ENCODE measurements at places on chromosomes 1 and 21.

- DNase-seq = no peak
These were observed 121.0 kb upstream of the UBE2U start for GRCh38 chr1:64082459-64082858.

- no peak for DNase-seq
These were observed 180.5 kb downstream of the DYRK1A start for GRCh38 chr21:37546949-37547614.

DNA sequence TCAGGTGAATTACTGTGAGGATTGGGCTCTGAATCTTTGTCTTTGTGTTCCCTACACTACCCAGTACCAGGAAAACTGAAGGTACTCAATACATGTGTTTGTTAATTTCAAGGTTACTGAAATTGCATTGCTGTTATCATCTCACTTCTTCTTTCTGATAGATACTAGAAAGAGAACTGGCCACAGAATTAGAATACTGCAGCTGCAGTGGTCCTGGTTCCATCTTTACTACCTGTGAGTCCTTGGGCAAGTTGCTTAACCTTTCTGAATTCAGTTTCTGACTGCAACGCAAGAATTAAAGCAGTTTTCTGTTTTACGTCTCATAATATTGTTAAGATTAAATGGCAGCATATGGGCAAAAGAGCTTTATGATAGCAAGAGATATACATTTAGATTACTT lies 263.5 kb downstream of the LMO4 start:
- DNase-seq = no peak

DNA sequence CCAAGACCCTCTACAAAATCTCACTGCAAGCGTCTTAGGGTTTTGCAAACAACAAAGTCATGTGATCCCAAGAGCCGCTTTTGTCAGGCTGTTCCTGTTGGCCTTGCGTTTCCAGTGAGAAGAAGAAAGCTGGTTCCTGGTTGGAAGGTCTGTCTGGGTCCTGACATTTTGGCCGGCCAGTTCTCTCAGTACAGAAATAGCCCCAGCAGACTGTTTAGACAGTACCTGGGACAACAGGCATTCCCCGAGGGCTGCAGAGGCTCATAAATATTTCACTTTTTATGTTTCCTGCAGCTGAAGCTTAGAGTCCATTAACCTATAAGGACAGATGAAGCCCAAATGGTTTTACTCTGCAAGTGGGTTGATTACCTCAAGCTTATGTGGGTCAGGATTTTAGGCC lies 8.6 kb downstream of the GPR137B start:
- DNase-seq = no peak

DNA sequence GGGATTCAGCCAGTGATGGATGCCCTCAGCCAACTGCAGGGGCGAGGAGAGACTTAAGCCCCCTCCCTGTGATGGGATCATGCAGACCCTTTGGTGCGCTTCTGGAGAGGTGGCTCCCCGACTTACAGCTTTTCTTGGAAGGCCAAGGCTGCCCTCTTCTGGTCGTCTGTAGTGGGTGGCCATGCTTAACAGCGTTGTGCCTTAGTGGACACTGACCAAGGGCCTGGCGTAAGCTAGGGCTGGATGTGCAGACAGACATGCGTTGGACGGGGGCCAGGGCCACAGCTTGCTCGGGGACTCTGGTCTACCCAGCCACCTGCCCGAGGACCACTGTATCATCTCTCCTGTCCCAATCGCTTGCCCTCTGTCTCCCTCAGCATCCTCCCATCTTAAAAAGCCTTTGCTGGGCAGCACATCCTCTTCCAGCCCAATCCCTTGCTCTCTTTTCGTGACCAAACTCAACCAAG lies 5.5 kb downstream of the AZIN2 start:
- DNase-seq = peak; percentile 62

DNA sequence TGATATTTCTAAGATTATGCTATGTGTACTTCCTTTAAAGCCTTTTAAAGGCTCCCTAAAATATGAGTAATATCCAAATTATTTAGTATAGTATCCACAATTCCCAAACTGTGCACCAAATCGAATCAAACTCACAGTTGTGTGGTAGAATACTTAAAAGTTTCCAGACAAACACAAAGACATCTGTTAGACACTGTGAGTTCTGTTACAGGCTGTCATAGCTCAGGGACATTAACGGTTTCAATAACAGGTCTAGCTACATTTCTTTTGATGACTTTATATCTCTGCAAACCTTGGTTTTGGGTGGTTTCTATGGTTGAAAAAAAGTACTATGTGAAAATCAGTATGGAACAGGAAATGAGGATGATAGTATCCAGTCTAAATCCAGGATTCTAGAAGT lies 36.9 kb upstream of the NEK7 start:
- no peak for DNase-seq
